ENCODE measurements at places on chromosomes 6 and 20.
A peak's percentile ranks its signal among the peaks of the same experiment; 100 is the strongest.

- no peak for DNase-seq
These were observed 106.8 kb upstream of the BEND6 start for GRCh38 chr6:56848105-56848504.

DNA sequence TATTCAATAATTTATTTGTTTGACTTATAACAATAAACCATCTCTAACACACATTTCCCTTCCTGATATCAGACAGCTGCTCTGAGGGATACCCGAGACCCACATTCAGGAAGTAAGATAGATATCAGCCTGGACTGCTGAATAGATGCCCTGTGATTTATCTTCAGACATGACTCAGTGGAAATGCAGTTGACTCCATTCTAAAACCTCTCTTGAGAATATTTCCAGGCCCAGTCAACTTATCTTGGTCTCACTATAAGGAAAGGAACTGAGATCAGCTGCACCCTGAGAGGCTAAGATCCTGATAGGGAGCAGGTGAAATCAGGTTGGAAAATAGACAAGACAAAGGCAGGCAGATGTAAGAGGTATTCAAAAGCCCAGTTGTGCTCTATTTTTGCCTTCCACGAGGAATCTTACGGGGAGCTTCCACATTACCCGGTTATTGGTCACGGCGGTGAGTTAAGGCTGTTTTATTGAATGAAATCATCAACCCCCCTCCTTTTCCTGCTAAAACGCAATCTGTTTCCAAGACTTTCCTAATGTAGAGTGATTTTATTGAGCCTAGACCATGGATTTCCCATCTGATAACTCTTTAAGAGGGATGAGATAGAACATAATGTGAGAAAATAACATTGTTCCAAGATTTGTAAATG, 25.5 kb downstream of the C6orf15 start:
- DNase-seq = no peak

DNA sequence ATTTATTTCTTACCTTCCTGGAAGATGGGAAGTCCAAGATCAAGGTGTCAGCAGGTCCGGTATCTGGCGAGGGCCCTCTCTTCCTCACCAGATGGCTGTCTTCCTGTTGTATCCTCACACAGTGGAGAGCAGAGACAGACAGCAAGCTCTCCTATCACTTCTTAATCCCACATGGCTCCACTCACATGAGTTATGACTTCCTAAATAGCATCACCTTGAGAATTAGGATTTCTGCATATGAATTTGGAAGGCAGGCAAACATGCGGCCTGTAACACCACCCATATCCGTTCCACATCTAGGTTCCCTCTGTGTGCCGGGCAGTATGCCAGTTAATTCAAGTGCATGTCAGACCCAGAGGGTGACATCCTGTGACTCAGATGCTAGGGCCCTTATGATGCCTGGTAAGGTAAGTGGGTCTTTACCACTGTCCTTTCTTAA, 2.1 kb downstream of the RAET1E start:
- DNase-seq = no peak

DNA sequence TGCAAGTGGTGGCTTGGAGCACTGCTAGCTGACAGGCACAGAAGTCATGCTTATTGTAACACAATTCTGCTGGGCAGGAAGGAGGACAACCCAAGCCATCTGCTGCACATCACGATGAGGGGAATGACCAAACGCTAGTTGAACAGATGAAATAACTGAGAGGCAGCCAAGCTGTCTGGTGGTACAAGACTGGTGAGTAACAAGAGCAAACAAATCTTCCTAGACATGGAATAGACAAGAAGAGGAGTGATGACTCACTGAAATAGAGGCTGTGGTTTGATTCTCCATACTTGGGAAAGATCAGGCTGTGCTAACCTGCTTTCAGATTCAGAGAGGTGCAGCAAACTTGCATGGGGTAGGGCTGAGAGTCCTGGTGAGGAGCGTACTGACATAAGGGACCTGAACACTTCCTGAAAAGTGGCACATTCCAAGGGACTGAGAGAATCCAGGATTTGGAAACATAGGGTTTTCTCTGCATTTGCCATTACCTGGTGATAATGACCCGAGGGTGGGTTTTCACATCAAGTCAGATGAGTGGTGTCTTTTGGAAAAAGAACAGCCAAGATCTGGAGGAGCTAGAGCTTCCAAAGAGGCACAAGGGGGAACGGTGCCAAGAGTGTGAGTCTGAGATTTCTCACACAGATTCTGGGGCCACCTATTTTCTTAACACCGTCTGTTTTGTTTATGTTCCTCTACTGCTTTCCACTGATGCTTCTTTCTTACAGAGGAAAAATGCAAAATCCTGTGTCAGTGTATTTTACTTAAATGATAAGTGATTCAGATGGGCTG, 60.0 kb downstream of the PRL start:
- DNase-seq = no peak

DNA sequence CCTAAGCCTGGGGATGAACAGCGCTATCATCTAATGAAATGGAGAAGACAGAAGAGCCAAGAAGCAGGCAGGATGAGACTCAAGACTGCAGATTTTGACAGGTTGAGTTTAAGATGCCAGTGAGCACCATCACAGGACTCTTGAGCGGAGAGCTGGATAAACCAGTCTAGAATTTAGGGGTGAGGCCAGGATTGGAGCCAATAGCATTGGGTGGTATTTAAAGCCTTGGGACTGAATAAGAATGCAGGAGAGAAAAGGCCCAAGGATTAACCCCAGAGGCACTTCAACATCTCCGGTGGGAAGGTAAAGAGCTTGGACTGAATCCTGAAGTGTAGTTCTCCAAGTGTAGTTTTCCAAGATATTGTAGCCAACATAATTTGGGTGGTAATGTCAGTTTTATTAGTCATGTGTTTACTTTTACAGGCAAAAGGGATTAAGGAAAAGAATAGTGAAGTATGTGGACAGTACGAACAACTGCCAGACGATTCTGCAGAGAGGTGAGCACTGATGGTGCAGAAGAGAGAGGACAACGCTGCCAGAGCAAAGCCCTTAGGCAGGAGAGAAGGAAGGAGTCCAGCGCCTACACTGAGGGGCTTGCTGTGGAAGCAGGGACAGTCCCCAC, 85.2 kb downstream of the DTNBP1 start:
- DNase-seq = no peak

DNA sequence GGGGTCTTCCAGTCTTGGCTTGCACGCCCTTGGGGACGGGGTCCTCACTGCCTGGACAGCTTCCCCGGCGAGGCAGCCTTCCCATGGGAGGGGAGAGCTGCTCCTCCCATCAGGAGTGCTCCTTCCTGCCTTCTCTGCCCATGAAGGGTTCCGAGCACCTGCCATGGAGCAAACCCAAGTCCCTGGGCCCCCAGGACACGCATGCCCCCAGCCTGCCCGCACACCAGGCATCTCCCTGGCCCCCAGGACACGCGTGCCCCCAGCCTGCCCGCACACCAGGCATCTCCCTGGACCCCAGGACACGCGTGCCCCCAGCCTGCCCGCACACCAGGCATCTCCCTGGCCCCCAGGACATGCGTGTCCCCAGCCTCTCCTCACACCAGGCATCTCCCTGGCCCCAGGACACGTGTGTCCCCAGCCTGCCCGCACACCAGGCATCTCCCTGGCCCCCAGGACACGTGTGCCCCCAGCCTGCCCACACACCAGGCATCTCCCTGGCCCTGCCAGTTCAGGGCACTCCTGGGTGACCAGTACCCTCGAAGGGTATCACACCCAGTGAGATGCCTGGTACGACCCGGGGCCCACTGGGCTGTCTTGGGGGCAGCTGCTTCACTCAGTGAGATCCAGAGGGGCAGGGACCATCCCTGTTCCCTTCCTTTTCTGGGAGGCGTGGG, 21.7 kb downstream of the COL20A1 start:
- DNase-seq = no peak

- DNase-seq = no peak
These were observed 336.7 kb downstream of the GJA1 start for GRCh38 chr6:121771937-121772720.

DNA sequence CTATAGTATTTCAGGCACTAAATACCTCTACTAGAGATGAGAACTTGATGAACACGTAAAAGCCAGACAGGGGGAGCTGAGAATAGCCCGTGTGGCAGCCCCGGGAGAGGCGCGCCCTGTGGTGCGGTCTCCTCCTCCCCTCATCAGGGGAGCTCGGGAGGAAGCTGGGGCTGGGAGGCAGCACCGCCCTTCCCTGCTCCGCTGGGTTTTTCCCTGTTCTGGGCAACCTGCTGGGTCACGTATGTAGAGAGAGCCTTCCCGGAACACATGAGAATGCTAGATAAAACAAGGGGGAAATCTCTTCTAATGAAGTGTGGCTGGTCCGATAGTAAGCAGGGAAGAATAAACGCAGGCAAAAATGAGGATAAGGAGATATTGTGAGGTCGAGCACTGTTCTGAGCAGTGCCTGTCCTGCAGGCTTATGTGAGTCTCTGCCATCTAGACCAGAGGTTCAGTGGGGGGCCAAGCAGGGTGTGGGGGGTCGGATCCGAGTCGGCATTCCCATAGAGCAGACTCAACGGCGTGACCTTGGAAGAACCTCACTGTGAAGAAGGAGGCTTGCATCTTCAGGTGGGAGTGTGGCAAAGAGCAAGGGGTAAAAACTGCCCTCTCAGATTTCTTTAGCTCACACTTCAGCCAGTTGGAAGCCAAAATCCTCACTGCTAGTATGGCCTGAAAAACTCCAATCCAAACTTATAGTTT, 13.4 kb upstream of the RPS6KA2 start:
- no peak for DNase-seq

GRCh38 chr6:2623295-2623694, 127.4 kb downstream of the MYLK4 start:
- DNase-seq = no peak

DNA sequence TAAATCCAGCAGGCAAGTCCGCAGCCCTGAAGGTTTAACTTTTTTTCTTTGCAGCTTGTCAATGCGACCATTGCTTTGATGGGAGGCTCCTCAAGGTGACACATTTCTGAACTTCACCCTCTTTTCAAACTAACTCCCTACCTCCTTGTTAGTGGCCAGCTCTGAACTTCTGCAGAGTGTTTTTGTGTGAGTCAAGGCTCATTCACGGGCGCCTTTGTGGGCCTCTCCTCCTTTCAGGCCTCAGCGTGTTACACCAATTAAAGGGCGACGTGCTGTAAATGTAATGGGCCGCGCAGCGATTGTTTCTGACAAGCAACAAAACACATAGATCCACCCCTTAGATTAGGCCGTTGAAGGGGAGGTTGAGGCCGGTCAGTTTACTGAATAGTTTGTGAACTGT, 45.5 kb upstream of the NR2E1 start:
- DNase-seq = no peak

GRCh38 chr6:4093288-4093687, 14.4 kb upstream of the FAM217A start:
- peak; percentile 14 for DNase-seq

GRCh38 chr6:117512987-117513573, 30.6 kb downstream of the DCBLD1 start:
- DNase-seq = no peak

- DNase-seq = no peak
These were observed 366.5 kb upstream of the ARID1B start for GRCh38 chr6:156410649-156411048.

- DNase-seq = no peak
These were observed 37.8 kb upstream of the STXBP5 start for GRCh38 chr6:147166360-147166944.

DNA sequence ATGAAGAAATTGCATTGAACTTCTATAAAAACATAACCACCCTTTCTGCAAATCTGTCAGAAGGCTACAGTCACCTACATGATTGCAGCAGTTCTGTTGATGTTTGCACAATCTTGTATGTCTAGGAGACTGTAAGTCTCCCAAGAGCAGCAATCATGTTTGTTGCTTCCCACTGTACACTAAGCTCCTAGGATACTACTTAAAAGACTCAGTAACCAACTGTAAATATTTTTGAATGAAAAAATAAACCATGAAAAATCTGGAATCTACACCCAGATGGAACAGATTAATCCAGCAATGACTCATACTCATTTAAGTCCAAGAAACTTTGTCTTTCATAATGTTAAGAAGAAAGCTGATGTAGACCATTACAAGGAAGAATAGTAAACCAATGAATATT, 168.5 kb upstream of the ATXN1 start:
- no peak for DNase-seq

GRCh38 chr6:149169761-149170511, 147.6 kb upstream of the TAB2 start:
- no peak for DNase-seq

DNA sequence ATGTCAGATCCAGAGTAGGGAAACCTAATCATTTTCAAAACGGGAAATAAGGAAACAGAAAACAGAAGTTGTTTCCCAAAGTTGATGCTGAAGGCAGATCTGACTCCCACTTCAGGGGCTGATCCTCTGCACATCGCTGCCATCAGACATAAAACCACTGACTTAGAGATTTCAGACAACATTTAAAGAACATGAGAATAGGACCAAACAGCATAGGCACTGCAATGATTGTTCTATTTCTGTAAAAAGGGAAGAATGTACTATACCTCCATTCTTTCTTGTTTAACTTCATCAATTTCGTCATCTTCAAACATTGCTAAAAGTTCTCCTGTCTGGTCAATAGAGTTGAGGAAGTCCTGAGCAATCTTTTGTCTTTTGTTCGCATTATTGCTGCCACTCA, 324.7 kb upstream of the RUNX2 start:
- no peak for DNase-seq

DNA sequence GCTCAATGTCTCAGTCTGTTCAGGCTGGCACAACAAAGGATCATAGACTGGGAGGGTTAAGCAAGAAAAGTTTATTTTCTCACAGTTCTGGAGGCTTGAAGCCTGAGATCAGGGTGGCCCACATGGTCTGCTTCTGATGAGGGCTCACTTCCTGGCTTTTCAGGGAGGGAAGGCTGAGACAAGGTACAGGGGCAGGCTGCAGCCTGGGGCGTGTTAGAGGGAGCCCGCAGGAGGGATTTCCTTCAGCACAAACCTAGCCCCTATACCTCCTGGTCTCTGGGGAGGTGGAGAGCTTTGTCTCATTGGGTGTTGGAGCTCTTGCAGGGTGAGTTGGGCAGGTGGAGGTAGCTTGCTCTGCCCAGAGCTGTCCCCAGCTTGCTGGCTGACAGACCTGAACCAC, 81.1 kb upstream of the GPR6 start:
- DNase-seq = no peak

GRCh38 chr6:159908535-159908934, 17.7 kb downstream of the MAS1 start:
- DNase-seq = no peak

DNA sequence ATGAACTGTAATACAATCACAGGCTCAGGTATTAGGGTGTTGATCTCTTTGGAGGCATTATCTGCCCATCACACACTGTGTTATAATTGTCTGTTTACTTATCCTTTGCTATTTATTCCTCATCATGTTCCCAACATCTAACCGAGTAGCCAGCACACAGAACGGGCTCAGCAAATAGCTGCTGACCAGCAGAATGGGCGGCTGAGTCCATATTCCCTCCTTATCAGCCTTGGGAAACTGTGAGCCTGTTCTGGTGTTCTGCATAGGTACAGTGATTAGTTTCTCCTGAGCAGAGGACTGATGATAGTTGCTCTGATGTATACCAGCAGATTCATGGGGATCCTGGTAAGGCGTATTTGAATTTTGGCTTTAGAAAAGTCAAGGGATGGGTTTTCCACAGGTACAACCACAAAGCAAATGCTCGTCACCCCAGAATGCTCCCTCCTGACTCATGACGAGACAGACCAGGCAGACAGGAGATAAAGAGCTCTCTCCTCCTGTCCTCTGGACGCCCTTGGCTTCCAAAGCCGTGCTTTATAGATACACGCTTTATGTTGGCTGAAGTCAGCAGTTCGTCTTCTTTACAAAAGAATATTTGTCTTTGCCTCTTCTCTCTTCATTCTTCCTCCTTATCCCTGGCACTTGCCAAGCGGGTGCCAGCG, 166.7 kb downstream of the TTLL2 start:
- DNase-seq = no peak

Data from DMS79 treated with DMSO at 0.1 percent for 48 hours (cell line).